ENCODE measurements at places on chromosomes 2 and 18. TPM values are rescaled to one million over a fixed set of nuclear protein-coding genes. Genes with fewer than 3 reads are reported as not detected.

AQP12B gene
- not detected for total RNA-seq

FIGN gene
- total RNA-seq, result 1.0 TPM

CABYR gene
- 6.9 TPM for total RNA-seq

TUBA3E gene
- total RNA-seq, result not detected

NGEF gene
- 3.0 TPM for total RNA-seq

STEAP3 gene
- 10.0 TPM for total RNA-seq

SERPINB13 gene
- not detected for total RNA-seq
